Left cardiac atrium (tissue), 4 donors: ENCODE measurements at places on chromosomes 3 and 15. TPM values are rescaled to one million over a fixed set of nuclear protein-coding genes. Genes with fewer than 3 reads are reported as not detected.

DNA sequence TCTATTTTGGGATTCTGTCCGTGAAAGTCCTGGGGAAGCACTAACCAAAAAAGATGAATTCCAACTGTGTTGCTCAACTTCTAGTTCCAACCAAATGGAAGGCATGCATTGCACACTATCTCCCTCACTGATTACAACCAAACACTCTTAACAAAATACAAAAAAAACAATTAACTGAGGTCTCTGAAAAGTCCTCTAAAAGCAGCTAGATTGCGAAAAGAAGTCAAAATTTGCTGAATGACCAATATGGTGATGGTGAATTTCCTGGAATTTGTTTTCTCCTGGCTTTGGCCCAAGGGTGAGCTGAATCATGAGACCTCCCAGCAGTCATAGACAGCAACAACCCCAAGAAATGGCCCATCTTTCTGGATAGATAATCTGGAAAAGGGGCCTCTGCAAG is 28.3 kb downstream of the CYP19A1 start:
- no peak for DNase-seq

ISG20 gene
- total RNA-seq, result 10.2 TPM

GRCh38 chr3:20254268-20255117 is 68.5 kb upstream of the SGO1 start:
- no peak for DNase-seq

ATP6V1A gene
- 30.5 TPM for total RNA-seq

- DNase-seq, result no peak
Observed at GRCh38 chr3:4938281-4938982, 40.8 kb upstream of the BHLHE40 start.

DNA sequence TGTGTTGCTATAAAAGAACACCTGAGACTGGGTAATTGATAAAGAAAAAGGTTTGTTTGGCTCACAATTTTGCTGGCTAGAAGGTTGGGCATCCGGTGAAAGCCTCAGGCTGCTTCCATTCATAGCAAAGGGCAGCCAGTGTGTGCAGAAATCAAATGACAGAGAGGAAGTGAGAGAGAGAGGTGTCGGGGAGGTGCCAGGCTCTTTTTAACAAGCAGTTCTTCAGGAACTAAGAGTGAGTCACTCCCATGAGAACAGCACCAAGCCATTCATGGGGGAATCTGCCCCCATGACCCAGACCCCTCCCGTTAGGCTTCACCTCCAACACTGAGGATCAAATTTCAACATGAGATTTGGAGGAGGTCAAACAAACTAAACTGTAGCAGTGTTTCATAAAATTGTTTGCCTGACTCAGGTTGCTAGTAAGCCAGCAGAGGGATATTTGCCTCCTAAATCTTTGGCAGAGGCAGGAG is 4.5 kb upstream of the PARP15 start:
- DNase-seq, result peak; percentile 24

SMCO1 gene
- 10.7 TPM for total RNA-seq

GRCh38 chr3:72618739-72619138 is 229.5 kb downstream of the SHQ1 start:
- DNase-seq, result no peak

DNA sequence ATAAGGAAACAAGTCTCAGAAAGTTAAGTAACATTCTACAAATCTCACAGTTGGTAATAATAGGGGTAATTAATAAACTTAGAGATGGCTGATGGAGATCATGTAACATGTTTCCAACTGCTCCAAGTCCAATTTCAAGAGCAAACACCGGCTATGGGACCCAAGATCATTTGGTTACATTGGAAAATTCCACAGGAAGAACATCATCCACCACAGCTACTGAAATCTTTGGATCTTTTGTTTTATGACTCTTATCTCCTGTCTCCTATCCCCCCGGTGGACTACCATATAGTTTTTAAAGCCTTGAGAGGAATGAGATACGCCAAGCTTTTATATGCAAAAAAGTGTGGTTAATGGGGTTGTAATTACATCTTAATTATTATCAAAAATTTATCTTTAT is 216.1 kb downstream of the WNT5A start:
- no peak for DNase-seq

ZBED2 gene
- total RNA-seq, result not detected

GRCh38 chr15:25587616-25588340 is 149.0 kb upstream of the UBE3A start:
- DNase-seq, result no peak

- DNase-seq, result no peak
Observed at GRCh38 chr3:52225452-52226228, at the start of gene TLR9. TSS of gene TLR9 (minus strand) at chr3:52225645. CDS start at chr3:52225529, 116 bp downstream.

DNA sequence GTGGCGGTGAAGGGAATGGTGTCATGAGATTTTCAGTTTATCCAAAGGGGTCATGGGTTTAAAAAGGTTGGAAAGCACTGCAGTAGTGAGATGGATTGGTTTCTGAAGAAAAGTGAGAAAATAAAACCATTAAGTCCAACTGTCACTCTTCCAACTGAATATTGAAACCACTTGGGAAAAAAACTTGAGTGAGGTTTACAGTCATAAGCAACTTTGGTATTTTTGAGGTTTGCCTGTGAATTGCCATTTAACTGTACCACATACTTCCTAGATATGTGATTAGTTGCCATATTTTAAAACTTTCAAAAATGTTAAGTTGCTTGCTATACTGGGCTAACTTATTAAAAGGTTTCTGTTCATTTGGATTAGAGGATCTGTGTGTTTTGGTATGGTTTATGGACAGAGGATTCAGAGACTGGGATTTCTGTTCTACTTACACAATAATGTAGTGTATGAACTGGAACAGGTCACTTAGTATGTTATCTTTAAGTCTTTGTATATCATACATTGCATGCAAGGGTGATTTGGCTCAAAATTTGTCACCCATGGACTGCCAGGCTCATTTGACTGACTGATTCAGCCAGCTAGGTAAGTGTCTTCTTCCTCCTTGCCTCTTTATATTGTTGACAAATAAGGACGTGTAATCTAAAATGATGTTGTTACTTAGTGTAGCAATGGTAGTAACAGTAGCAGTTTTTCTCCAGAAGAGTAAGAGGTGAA is 201.4 kb upstream of the EOMES start:
- DNase-seq, result no peak

- no peak for DNase-seq
Observed at GRCh38 chr3:46205286-46205960, 2.7 kb downstream of the CCR1 start.

DNA sequence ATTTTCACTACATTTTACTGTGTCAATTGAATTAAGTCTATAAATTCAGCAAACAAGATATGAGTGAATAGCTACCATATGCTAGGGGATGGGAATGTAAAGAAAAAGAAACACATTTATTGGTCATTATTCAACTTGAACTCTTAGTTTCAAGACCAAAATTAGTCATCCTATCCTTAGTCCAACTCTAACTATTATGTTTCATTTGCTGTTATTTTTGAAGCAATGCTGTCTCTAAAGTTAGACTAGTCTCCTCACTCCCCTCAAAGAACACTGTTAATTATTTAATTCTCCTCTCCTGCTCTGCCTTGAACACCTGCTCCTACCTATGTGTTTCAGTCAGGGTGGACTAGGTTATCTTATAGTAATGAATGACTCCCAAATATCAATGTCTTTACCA is 920.9 kb downstream of the TUSC7 start:
- DNase-seq, result no peak

GRCh38 chr15:101180620-101181307 is 71.1 kb downstream of the CHSY1 start:
- DNase-seq, result no peak

COL6A5 gene
- not detected for total RNA-seq

- no peak for DNase-seq
Observed at GRCh38 chr3:114542359-114542758, 248.5 kb downstream of the TIGIT start.
